ENCODE measurements at places on chromosomes 2 and 18.

DNA sequence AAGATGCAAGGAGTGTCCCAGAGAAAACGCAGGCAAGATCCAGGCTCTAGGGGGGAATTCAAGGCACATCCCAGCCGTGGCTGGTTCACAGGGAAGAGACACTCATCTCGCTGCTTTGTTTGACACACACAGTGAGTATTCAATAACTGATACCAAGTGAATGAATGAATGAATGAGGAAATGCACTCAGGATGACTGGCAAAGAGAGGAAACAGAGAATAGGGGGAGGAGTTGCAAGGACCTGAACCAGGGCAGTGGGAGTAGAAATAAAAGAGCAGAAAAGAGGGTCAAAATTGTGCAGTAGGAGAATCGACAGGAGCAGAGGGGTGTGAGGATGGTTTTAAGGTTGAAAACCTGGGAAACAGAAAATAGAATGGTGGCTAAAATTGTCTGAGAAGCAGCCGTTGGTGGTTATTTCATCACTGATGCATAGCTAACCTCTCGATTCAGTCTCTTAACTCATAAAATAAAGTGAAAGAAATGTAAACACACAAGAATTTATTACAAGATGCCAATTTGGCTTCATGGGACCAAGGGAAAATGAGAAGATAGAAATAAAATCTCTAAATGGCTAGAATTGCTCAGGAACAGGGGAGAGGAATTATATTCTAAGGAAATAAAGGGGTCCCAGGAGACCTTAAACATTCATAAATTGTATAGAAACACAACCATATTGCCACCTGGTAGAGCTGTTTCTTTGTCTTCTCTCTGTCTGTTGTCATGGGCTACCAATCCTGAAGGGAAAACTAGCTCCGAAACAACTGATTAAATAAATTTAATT lies 63.9 kb upstream of the PHLPP1 start:
- DNase-seq, result no peak

- DNase-seq, result no peak
Measured at GRCh38 chr2:190838492-190838910, 42.1 kb upstream of the GLS start.

DNA sequence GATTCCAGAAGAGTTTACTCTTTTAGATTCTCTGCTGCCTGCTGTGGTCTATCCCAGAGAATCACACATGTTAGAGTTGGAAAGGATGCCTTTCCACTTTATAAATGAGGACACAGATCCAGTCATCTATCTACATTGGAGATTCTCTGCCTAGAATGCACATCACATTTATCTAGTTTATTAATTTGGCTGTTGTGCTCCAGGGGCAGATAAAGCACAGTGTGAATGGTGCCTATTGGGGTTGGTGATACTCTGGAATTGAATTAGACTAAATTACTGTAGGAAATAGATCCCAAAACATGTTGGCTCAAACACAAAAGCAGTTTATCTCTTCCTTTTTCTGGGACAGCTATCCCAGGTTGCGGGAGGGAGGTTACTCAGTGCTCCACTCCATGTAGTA lies 14.9 kb downstream of the SIX2 start:
- DNase-seq, result no peak

- no peak for DNase-seq
Measured at GRCh38 chr18:74899554-74899953, 301.9 kb downstream of the ZNF407 start.

GRCh38 chr18:21179590-21180220 lies 62.3 kb upstream of the GREB1L start:
- DNase-seq, result peak; percentile 41

- DNase-seq, result no peak
Measured at GRCh38 chr18:55858661-55859515, 270.9 kb upstream of the TCF4 start.

DNA sequence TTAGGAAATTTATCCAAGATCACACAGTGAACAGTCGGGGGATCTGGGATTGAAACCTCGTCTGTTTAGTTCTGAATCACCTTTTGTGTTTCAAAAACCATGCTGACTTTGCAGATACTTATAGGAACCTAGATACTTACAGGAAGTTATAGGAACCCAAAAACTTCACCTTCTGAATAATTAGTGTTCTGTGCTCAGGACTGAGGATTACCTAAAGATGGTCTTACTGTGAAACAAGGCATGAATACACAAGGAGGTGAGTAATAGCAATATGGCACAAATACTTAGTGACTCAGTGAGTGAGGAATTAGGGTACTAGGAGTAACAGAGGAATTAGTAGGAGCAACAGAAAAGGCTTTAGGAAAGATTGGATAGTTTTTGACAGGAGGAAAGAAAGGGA lies 145.5 kb downstream of the LRATD1 start:
- DNase-seq, result no peak

DNA sequence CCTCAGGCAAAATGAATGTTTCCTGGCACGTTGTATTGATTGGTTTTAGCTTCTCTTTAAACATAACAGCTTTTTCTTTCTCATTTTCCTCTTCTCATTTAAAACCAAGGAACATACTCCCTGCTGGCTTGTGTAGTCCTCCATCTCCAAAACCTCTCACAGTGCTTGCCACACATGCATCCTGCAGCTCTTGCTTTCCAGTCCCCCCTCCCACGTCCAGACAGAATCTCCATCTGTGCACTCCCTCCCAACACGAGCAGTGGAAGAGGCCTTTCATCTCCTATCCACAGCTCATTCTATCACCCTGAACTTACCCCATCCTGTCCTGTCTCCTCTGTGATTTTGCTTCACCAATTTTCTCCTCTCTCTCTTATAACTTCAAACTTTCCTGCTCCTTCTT lies 99.6 kb upstream of the THSD7B start:
- DNase-seq, result no peak

DNA sequence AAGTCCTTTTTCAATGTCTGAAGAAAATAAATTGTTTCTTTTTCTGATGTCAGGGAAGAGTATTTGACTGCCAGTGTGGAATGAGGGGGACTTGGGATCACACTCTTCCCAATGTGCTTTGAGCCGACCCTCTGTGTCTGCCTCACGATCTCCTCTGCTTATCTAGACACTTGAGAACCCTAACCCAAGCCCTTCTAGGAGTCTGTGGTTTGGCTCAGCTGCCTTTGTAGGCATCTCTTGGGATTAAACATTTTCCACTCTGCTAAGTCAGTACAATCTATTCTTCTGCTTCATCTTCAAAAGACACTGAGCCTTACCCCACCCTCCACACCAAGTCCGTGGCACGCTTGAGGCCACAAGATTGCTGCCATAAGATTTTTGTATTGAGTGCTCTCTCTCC lies 19.4 kb downstream of the FAM110C start:
- DNase-seq, result no peak

- no peak for DNase-seq
Measured at GRCh38 chr18:67428805-67429204, 87.7 kb downstream of the DSEL start.

DNA sequence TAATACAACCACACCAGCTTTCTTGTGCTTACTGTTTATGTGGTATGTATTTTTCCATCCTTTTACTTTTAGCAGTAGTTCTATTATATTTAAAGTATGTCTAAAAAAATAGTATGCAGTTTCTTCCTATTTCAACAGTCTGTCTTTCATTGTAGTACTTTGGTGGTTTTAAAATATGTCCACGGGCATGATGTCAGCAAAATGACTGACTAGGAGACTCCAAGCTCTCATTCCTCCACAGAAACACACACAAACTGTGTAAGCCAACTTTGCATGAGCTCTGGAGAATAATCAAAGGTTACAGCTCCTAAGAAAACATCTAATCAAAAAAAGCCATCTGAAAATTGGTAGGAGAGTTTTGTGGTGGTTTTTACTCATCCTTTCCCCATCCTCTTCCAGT lies 56.1 kb downstream of the TEX51 start:
- no peak for DNase-seq

- DNase-seq, result no peak
Measured at GRCh38 chr2:178163911-178164310, 30.4 kb upstream of the OSBPL6 start.

GRCh38 chr2:78145395-78145996 lies 623.3 kb upstream of the LRRTM4 start:
- DNase-seq, result no peak

DNA sequence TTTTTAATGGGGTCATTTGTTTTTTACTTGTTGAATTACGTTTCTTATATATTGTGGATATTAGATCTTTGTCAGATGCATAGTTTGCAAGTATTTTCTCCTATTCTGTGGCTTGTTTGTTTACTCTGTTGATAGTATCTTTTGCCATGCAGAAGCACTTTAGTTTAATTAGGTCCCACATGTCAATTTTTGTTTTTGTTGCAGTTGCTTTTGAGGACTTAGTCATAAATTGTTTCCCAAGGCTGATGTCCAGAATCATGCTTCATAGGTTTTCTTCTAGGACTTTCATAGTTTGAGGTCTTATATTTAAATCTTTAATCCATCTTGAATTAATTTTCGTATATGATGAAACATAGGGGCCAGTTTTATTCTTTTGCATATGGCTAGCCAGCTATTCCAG lies 13.2 kb downstream of the PIKFYVE start:
- no peak for DNase-seq

DNA sequence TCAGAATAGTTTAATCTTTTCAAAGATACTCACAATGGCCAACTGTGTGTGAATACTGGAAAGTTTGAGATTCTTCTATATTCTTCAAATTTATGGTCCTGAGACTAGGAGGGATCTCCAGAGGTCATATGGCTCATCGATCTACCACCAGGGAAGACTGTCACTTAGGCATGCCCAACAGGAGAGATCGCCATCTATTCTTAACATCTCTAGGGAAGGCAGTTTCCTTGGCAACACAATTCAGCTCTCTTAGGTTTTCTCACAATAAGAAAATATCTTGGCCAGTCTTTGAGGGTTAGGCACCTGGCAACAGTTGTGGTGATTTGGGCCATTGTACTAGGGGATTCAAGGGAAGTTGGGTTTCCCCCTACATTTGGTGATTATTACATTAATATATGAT lies 107.2 kb downstream of the GALNT3 start:
- no peak for DNase-seq

All from CD4-positive, alpha-beta T cell treated with Interleukin-6 at 100 ng/mL for 8 hours (primary cell).